IMR-90 (cell line): ENCODE measurements at places on chromosomes 1 and 21. TPM values are rescaled to one million over a fixed set of nuclear protein-coding genes. Genes with fewer than 3 reads are reported as not detected.
A peak's percentile ranks its signal among the peaks of the same experiment; 100 is the strongest.

The WASF2 gene
- polyA plus RNA-seq = 45.0 and 45.4 TPM in 2 replicates

The SAMSN1 gene
- polyA plus RNA-seq = not detected in 2 replicates

The RNF186 gene
- polyA plus RNA-seq = not detected in 2 replicates

The ANKRD65 gene
- 0.09 and 0.11 TPM in 2 replicates for polyA plus RNA-seq

The ZC3H11A gene
- 43.6 and 52.1 TPM in 2 replicates for polyA plus RNA-seq

The SPATA46 gene
- polyA plus RNA-seq = not detected in 2 replicates

The TCHH gene
- not detected in 2 replicates for polyA plus RNA-seq

- DNase-seq = no peak
These were observed 42.0 kb downstream of the VPS26C start for GRCh38 chr21:37224861-37225839.

GRCh38 chr1:21903638-21904453 lies 33.3 kb downstream of the HSPG2 start:
- no peak for DNase-seq

DNA sequence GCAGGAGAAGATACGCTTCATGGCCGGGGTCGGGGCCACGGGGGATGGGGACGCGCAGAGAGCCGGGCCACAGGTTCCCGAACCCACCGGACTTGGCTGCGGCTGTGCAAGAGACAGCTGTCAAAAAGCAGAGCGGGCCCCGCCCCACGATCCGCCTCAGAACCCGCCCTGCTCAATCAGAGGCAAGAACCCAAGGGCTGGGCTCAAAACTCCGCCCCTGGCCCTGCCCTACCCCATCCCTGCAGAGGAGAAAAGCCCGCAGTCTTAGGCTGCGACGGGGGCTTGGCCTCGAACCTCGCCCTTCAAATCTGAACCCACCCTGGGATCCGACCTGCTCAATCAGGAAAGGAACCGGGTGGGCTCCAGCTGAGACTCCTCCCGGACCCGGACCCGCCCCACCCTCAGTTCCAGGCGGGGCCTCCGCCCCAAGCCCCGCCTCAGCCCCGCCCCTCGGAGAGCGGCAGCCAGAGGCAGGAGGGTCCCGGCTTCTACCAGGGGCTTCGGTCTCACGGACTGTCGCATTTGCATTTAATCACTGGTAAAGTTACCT lies at the start of gene ANKRD35:
TSS of gene ANKRD35 (minus strand) at position 129 of the 550 bp plus-strand sequence. CDS start at position 21, 108 bp downstream.
- DNase-seq = peak; percentile 34

DNA sequence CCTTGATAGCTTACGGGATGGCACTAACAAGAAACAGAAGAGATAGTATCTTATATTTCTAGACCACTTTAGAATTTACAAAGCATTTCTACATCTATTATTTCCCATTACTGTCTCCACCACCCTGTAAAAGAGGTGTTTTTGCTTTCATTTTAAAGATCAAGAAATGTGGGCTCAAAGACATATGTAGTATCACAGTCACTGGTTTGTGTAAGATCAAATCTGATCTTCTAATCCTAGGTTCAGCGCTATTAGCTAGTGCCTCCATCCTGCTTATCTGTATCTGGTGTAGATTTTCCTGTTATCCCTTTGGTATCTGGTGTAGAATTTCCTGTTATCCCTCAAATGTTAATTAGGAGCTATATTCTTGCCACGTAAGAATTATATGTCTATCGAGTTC lies 23.6 kb upstream of the ZRANB2 start:
- no peak for DNase-seq

GRCh38 chr1:155860970-155861510 lies 1.7 kb downstream of the SYT11 start:
- DNase-seq = no peak

- no peak for DNase-seq
These were observed 27.6 kb downstream of the NUP133 start for GRCh38 chr1:229480495-229480894.

GRCh38 chr1:159800177-159800930 lies 1.8 kb upstream of the FCRL6 start:
- no peak for DNase-seq

GRCh38 chr1:208977012-208977411 lies 606.5 kb upstream of the CAMK1G start:
- no peak for DNase-seq

- DNase-seq = no peak
These were observed 272.1 kb downstream of the FAM72C start for GRCh38 chr1:143699731-143700130.

DNA sequence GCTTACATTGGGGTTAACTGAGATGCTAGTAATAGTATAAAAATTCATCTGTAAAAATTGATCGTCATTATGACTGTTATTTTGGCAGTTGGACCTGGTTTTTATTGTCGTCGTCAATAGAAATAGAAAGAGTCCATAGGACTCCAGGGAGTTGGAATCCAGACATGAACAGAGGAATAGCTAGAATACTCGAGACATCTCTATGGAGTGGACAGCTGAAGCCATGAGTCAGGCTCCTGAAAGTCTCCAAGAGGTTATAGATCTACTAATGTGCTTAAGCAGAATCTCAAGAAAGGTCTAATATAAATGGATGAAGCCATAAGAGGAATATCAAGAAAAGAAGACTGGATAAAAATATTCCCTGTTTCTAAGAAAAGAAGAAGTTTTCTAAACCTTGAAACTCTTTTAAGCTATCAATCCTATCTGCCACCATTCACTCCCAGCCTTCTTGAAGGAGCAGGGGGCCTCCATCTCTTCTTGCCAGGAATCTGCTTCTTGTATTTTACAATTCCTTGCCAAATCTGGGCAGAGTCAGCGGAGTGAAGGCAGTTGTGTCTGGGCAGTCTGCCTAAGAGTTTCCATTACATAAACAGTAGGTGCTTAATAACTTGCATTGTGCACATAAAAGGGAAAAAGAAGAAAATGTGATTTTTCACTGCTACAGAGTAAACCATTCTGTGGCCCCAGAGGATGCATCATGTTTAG lies 163.3 kb downstream of the ST6GALNAC5 start:
- peak; percentile 33 for DNase-seq
